ENCODE measurements at places on chromosomes 4 and X.

- DNase-seq: no peak
Measured at GRCh38 chr4:10783351-10783750, 98.8 kb upstream of the CLNK start.

GRCh38 chr4:16449406-16449805, 223.1 kb upstream of the TAPT1 start:
- no peak for DNase-seq

DNA sequence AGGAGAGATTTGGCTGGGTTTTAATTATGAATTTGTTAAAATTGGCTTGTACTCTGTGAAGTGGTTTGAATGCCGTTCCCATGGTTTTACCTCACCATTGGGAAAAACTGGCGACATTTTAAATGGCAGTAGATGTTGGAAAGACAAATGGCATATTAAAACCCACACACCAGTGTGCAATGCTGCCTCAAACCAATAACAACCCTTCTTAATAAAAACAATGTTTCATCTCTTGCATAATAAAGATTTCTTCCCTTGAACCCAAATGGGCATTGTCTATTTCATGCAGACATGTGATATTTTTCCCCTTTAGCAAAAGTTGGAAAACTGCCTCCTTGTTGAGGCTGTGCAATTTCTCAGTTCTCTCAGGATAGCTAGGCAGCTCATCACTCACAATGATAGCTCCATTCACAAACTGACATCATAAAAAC, 33.7 kb downstream of the GABRB1 start:
- no peak for DNase-seq

DNA sequence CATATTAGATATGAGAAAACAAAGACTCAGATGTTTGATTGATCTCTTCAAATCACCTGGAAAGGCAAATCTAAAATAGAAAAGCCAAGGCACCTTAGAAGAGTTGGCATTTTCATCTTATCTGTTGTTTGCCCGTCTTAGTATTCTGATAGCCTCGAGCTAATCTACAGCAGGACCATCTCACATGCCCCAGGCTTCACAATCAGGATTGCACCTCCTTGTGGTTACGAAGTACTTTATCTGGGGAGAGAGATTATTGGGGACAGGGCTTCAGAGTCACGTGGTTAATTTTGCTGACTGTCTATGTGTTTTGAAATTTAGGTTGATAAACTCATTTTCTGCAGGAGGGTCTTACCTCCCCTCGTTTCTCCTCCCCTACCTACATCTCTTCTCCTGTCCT, 313.1 kb upstream of the ANXA10 start:
- no peak for DNase-seq

GRCh38 chrX:138931212-138931611, 219.7 kb upstream of the FGF13 start:
- no peak for DNase-seq

DNA sequence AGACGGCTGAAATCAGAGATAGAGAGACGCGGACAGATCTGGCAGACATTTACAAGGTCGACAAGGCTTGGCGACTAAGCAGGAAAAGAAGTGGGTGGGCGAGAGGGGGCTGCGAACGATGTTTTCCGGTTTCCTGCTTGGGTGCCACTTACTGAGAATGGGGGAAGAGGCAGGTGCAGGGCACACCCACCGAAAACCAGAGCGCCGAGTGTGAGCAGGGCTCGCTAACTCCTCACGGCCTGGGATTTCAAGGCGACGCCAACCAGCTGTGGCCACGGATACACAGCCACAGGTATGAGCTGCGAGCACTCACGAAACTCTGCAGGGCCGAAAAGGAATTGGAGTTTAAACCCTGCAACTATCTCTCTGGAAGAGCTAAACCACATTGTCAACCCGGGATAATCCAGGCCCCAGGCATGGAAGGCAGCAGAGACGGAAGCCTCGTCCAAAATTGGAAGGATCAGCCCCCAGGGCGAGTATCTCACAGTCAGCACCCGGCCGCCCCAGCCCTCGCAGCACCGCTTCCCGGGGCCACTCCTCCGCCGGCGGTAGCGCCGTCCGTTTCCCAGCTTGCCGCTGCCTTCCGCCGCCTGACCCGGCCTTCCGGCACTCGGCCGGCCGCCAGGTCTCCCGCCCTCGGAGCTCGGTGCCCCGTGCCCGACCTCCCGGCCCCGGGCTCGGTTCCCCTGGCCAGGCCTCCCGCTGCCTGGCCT, 778 bp downstream of the CASP3 start:
- no peak for DNase-seq

DNA sequence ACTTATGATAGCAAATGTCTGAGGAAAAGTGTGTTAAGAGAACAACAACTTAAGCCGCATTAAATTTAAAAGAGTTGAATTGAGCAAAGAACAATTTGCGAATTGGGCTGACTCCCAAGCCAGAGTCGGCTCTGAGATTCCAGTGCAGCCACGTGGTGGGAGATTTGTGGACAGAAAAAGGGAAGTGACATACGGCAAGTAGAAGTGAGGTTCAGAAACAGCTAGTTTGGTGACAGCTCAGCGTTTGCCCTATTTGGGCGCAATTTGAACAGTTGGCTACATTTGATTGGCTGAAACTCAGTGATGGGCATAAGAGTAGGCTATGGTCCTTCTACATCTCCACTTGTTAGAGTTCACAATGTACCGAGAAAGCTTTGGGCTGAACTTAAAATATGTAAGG, 124.0 kb downstream of the PRKX start:
- DNase-seq: no peak

- DNase-seq: no peak
Measured at GRCh38 chr4:76733068-76733771, 164.7 kb downstream of the SOWAHB start.
